ENCODE measurements at places on chromosomes 7 and 10.
A peak's percentile ranks its signal among the peaks of the same experiment; 100 is the strongest.

- no peak for DNase-seq
Measured at GRCh38 chr10:126581648-126582046, 88.8 kb downstream of the C10orf90 start.

GRCh38 chr7:24923172-24923865 lies 56.7 kb downstream of the OSBPL3 start:
- no peak for DNase-seq

DNA sequence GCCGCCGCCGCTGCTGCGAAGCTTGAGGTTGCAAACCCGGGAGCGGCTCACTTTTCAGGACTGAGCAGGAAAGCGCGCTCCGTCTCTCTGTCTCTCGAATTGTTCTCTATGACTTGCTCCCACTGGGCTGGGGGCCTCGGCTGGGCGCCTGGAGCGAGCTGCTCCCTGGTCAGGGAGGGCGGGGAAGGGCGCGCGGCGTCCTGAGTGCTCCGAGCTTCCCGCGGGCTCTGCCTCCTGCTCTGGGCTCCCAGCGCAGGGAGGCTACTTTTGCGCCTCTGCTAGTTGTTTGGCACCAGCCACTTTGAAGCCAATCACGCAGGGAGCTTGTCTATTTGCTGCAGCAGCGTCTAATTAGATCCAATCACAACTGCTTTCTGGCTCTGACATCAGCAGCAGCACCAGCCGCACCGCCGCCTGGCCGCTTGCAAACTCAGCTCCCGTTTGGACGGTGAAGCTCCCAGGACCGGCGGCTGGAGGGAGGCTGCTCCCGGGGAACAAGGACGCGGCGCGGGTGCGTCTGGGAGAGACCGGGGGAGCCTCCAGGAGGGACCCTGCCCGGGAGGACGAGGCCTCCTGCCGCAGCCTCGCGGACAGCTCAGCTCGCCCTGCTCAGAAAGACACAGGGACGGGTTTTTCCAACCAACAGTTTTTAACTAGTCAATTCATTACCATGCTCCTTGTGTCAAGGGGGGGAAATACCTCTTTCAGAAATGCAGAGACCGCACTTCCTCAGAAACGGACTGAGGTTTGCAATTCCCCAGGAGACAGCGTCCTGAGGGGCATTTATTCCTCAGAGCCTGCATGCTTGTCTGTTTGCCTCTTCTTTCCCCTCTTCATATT lies at the start of gene ADARB2:
Gene ADARB2, minus strand, starts transcription at position 304 of the 840 bp plus-strand sequence.
- no peak for DNase-seq

DNA sequence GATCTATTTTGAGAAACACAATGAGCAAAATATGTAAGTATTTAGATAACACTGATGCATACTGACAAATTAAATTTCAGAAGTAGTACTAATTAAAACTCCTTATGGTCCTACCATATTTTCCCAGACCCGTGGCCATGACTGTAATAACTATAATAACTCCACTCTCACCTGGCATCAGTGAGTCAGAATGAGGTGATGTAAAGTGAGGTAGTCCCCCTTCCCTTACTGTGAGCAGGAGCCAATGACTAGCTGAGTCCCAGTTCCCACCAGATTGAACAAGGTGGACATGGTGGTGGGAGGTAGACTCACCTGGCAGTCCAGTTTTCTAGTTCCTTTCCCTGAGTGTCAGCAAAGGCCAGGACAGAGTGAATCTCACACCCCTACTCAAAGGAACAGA lies 630.5 kb upstream of the IGFBP3 start:
- no peak for DNase-seq

GRCh38 chr10:13942035-13942434 lies 355.3 kb downstream of the PRPF18 start:
- no peak for DNase-seq

- DNase-seq = no peak
Measured at GRCh38 chr7:28855538-28856217, 102.5 kb downstream of the TRIL start.

DNA sequence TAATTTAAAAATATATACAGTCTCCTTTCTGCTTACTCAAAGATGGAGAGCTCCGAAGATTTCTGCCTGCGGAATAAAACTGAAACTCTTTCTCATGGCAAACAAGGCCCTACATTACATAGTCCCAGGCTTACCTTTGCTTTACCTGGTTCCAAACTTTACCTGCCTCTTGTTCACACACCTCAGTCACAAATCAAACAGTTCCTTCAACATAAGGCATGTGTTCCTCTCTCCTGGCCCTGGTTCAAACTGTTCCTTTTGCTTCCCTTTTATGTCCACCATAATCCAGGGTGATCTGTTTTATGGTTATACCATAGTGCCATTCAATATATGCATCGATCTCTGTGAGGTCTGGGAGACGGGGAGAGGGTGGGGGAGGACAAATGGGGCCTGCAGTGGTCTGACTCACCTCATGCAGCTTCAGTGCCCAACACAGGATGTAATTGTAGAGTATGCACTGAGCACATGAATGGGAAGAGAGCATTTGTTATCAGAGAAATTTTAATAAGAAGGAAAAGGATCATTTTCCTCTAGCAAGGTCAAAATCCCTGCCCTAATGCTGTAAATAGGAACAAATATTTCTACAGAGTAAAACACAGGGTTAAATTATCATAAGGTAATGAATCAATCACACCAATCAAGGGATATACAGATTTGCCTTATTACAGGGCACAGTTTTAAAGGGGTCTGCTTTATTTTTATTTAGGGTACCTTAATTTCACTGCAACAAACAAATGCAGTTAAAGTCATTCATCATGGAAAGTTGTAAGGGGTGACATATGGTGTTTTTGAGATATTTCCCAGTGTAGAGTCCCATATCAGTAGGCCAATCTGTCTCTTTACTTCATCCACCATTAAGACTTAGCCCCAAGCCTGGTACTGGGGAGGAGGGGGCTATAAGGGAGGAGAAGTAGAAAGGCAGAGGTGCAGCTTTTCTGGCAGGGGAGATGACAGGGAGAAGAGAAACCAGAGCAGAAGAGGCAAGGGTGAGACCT lies 88.8 kb upstream of the PDE1C start:
- DNase-seq = no peak

DNA sequence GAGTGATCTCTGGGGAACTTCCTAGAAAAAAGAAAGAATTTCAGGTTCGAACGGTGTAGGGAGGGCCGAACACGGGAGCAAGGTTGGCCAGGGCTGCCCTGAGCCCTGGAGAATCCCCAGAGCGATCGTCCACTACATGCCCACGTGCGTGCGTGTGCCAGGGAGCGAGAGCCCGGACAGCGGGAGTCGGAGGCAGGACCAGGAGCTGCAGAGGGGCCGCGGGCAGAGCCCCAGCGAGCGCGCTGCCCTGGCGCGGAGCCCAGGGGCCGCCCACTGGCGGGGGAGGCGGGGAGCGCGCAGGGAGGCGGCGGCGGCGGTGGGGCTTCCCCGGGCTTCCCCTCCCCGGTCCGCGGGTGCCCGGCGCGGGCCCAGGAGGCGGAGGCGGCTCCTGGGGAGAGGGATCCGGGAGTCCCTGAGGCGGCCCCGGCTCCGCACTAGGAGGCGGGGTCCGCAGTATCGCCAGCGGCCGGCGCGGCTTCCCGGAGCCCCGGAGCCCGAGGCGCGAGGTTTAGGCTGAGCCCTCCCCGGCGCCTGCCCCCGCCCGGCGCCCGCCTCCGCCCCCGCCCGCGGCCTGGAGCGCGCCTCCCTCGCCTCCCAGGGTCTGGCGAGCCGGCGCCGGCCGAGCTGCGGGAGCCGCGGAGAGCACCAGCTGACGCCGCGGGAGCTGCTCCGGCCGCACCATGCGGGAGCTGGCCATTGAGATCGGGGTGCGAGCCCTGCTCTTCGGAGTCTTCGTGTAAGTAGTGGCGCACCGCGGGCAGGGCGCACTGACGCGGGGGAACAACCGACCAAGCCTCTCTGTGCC lies at the start of gene PLPP4:
Gene PLPP4, plus strand, starts transcription at position 602 of the 805 bp plus-strand sequence. Its CDS starts 79 bp downstream, at position 681.
- DNase-seq = no peak

GRCh38 chr10:11011436-11011835 lies 6.2 kb upstream of the CELF2 start:
- DNase-seq = no peak

DNA sequence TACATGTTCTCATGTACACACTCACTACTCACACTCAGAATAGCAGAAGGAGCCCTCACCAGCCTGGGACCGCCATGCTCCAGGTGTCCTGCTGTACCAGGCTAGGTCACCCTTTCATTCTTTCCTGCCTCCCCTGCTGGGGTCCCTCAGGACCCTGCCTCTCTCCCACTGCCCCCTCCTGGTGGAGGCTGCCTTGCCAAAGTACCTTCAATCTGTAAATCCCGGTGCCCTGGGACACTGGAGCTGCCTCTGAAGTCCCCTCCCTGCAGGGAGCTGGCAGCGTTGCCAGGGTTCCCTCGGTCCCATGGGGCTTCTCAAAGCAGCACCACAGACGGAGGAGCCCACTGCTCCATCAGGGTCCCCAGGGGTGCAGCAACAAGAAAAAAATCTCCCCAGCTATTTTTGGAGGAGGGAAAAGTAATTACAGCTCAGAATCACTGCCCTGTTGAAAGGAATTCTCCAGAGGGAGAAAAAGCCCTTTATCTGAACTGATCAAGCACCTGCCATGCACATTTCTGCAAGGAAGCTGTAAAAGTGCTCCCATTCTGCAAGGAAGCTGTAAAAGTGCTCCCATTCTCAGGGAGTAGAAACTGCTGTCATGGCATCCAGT lies 259.9 kb downstream of the PTPRN2 start:
- no peak for DNase-seq

DNA sequence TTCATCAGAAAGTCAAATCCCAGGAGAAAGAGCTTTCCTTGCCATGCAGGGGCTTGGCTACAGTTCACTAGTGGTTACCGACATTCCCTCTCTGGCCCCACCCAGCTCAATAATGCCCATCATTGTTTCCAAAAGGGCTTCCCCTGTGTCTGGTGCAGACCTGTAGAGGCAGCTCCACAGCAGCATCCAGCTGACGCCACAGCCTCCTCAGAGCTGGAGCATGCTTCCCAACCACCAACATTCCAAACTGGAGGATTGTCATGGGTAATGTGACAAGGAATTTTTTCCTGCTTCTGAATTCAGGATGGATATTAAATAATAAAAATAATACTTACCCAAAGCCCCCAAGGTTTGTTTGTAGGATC lies 77.4 kb downstream of the ZNF365 start:
- DNase-seq = no peak

DNA sequence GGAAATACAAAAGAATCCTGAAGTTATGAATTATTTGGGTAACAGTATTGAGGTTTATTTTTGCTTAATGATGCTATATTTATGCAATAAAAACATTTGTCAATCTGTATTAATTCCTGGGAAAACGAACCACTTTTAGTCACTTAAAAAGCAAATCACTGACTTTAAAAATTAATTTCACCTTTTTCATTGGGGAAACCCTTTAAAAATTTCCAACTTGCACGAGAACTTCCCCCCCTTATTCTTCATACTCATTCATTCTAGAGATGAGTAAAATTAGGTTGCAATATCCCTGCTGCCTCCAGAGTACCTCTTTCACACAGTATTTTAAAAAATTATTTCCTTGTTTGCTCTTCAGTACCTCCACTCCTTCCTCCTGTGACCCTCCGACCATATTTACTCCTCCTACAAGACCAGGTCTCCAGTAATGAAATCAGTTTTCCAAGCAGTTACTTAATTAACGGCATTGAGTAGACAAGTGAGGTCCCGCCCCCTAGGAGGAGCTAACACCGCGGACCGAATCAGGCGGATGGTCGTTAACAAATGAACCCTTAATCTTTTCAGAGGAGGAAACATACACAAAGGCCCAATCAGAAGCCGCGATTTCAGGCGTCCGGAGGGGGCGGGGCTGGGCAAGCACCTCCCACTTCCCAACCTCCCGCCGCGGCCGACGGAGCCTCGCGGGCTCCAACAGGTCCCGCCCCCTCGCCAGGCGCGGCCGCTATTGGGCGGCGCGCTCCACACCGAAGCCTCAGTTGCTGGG lies 465 bp upstream of the TRIM24 start:
- peak; percentile 95 for DNase-seq

DNA sequence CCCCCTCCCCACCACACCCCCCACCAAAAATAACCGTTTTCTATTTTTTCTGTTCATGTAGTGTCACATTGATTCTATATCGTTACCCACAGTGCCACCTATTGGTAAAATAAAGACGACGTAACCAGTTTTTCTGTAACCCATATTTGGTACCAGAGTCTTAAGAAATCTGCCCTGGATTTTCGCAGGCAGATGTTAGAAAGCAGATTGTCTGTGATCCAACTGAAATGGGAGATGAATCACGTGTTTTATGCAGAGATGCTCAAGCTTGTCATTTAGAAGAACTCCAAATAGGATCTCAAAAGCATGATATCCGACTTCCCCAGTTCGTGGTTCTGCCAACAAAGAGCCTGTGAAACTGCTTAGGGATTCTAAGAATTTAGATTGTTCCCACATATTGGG lies 261.1 kb upstream of the CSTF2T start:
- no peak for DNase-seq

DNA sequence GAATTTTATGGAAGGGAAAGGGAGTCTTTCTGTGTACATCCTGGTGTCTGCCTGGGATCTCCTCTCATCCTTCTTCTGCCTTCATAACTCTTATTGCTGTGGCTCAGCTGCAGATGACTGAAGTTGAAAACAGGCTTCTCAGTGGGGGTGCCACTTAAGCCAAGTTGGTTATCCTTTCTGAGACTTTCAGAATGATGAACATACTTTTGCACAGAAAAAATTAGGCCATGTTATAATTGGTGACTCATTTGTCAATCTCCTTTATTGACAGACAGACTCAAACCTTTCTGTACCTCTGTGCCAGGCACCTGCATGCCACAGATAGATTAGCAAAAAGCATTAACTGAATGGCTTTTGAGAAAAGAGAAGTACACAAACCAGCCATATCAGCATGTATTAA lies 430.3 kb downstream of the SORCS1 start:
- DNase-seq = no peak

GRCh38 chr7:45584261-45585210 lies 10.4 kb downstream of the ADCY1 start:
- DNase-seq = no peak

GRCh38 chr7:35849158-35849831 lies 48.4 kb downstream of the SEPTIN7 start:
- no peak for DNase-seq

GRCh38 chr10:9331583-9332008 lies 1277.1 kb downstream of the GATA3 start:
- no peak for DNase-seq

DNA sequence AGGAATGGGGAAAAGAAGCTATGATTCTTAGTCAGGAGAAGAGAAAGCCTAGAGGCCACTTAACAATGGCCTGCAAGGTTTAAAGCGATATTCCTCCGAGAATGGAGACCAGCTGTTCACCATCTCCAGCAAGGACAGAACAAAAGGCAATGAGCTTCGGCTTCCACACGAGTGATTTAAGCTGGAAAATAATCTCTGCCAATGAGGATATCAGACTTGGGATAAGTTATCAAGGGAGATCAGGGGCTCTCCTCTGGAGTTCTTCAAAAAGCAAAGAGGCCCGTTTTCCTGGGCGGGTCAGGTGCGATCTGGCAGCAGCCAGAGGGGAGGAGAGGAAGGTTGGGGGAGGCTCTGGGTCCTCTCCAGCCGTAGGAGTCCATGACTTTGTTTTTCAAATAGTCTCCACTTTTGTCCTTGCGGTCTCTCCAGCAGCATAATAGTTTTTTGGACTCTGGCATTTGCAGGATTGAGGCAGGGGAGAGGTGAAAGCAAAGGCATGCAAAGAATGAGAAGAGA lies 211.3 kb downstream of the SKIDA1 start:
- DNase-seq = no peak

All from activated CD4-positive, CD25-positive, alpha-beta regulatory T cell (primary cell).